ENCODE measurements at places on chromosomes 2 and 18.

GRCh38 chr2:209314653-209315052, 109.2 kb upstream of the MAP2 start:
- DNase-seq, result peak; percentile 14

DNA sequence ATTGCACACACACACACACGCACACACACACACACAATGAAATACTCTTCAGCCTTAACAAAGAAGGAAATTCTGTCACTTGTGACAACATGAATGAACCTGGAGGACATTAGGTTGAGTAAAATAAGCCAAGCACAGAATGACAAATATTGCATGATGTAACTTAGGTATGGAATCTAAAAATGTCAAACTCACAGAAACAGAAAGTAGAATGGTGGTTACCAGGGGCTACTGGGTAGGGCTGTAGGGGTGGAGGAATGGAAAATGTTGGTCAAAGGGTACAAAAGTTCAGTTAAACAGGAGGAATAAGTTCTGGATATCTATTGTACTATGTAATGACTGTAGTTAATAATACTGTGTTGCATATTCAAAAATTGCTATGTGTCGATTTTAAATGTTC, 29.5 kb downstream of the SCN2A start:
- no peak for DNase-seq

GRCh38 chr2:120403261-120403660, 57.3 kb downstream of the INHBB start:
- DNase-seq, result no peak

GRCh38 chr18:41753826-41754225, 201.2 kb upstream of the PIK3C3 start:
- DNase-seq, result no peak

GRCh38 chr2:17257189-17257909, 260.9 kb downstream of the RAD51AP2 start:
- DNase-seq, result no peak

- DNase-seq, result no peak
Measured at GRCh38 chr2:158907926-158908456, 60.4 kb upstream of the TANC1 start.

DNA sequence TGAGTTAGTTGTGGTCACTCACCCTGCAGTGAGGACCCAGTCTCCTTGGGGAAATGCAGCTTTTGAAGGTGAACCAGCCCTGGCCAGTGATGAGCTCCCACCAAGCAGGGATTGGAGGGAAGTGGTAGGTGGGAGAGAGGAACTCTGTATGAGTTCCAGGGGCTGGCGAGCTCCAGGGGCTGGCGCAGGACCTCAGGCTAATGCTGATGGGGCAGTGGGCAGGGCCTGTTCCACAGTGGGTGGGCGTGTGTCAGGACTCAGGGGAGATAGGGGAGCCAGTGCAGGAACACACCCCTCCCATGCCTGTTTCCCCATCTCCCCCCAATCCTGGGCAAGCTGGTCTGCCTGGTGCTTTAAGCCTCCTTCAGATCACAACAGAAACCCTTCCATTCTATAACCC, 208.4 kb downstream of the DYSF start:
- DNase-seq, result no peak

DNA sequence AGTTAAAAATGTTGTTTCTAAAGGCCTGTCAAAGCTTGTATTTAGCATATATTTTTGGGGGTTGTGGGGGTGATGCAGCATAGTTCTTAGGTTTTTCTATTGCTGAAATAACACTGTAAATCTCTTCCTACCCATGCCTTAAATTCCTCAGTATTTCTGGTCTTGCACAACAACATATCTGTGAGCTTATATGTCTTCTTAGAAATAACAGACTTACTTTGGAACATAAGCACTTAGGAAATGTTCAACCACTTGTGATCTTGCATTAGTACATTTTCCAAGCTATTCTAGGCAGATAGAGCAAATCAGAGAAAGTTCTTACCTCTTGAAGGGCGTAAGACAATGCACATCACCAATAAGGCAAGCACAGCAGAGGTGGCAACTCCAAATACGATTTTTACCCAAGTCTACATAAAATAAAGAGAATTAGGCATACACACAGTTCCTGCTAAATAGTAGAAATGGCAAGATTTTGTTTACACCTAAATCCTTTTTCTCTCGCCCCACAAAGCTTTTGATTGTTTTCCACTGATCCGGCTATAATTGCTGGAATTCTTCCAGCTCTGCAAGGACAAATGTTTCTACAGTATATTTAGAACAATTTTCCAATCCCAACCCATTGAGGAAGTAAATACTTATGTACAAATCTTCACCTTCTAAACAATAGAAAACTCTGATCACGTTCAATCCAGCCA, 512 bp downstream of the FAP start:
- DNase-seq, result no peak

Data from ACHN (cell line).